Anterior cingulate cortex (tissue), 58 donors: ENCODE measurements at places on chromosomes 12 and 14.

GRCh38 chr14:104224131-104224505 is 85.7 kb downstream of the KIF26A start:
- no peak for DNase-seq

GRCh38 chr12:108665608-108666202 is 32.0 kb upstream of the SELPLG start:
- no peak for DNase-seq

DNA sequence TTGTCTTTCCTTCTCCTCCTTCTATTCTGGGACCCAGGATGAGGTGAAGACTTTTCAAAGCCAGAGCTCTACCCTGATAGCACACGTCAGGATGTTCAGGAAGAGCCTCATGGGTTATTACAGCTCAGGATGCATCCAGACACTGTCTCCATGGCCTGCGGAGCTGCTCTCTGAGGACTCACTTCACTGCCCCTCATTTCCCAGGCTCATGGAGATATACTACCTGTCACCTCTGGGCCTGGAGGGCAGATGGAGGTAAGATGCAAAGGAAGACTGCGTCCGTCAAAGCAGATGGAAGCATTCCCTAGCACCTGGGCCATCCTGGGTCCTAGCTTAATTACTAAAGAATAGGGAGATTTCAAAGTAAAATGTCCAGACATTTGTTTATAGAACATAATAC is 32.6 kb downstream of the STON2 start:
- no peak for DNase-seq

- DNase-seq = peak; percentile 6
Observed at GRCh38 chr14:29821661-29822429, 105.8 kb downstream of the PRKD1 start.

DNA sequence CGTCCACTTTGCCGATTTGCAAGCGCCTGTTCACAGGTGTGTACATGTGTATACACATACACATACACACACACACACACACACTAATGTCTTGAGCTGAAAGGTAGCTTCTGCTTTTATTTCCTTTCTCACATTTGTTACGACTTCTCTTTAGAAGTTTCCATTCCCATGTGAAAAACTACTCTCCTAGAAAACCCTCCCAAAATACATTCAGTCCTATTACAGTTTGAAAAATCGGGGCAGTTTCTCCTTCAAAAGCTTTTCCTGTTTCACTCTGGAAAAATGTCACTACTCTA is 3.9 kb downstream of the BLTP3B start:
- no peak for DNase-seq

DNA sequence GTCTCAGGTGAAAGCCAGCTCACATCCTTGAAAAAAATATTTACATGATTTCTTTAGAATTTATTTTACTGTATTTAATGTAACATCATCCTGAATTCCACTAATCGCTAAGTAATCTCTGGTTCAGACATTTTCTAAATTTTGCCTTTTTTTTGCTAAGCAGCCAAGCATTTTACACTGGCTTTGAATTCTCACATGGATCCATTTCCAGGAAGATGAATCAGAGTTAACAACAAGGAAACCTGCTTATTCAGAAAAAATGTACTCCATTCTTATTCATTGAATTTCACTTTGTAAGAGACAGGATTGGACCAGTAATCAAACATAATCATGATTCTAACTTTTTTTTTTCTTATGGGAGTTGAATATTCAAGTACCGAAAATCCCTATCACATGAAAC is 1785.1 kb upstream of the FLRT2 start:
- peak; percentile 0 for DNase-seq
